SHP77 treated with DMSO at 0.1 percent for 48 hours (cell line): ENCODE measurements at places on chromosomes 16 and 17.

GRCh38 chr16:30703971-30704370, 5.0 kb downstream of the SRCAP start:
- no peak for DNase-seq

DNA sequence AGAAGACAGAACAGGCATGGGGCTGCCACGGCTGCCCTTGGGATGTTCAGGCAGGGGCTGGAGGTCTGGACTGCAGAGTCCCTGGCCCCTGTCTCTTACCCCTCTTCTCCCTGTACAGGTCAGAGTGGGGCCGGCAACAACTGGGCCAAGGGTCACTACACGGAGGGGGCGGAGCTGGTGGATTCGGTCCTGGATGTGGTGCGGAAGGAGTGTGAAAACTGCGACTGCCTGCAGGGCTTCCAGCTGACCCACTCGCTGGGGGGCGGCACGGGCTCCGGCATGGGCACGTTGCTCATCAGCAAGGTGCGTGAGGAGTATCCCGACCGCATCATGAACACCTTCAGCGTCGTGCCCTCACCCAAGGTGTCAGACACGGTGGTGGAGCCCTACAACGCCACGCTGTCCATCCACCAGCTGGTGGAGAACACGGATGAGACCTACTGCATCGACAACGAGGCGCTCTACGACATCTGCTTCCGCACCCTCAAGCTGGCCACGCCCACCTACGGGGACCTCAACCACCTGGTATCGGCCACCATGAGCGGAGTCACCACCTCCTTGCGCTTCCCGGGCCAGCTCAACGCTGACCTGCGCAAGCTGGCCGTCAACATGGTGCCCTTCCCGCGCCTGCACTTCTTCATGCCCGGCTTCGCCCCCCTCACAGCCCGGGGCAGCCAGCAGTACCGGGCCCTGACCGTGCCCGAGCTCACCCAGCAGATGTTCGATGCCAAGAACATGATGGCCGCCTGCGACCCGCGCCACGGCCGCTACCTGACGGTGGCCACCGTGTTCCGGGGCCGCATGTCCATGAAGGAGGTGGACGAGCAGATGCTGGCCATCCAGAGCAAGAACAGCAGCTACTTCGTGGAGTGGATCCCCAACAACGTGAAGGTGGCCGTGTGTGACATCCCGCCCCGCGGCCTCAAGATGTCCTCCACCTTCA, 11.7 kb downstream of the TUBB3 start:
- DNase-seq, result no peak

- DNase-seq, result no peak
Measured at GRCh38 chr17:74307984-74308773, 17.8 kb upstream of the KIF19 start.

DNA sequence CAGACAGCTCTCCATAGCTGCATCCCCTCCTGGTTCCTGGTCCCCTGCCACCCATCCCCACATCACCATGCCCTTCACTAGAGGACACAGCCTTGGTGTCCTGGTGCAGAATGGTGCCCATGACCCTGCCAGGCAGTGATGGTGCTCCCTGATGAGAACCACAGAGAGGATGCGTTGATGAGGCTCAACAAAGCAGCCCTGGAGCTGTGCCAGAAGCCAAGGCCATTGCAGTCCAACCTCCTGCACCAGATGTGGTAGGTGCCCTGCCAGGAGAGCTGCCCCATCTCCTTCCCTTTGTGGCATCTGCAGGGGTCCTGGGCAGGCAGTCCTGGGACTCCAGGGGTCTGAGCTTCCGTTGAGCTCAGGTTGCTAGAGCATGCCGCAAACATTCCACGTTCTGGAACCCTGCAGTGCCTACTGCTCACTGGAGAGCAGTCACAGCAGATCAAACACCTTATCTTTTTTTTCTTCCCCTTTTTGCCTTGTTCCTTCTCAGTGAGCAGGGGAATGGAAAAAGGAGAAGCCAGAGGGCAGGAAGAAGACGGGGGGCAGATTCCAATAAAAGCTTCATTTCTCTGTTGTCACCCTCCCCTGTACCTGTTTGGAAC, 5.3 kb upstream of the EPN3 start:
- DNase-seq, result no peak

DNA sequence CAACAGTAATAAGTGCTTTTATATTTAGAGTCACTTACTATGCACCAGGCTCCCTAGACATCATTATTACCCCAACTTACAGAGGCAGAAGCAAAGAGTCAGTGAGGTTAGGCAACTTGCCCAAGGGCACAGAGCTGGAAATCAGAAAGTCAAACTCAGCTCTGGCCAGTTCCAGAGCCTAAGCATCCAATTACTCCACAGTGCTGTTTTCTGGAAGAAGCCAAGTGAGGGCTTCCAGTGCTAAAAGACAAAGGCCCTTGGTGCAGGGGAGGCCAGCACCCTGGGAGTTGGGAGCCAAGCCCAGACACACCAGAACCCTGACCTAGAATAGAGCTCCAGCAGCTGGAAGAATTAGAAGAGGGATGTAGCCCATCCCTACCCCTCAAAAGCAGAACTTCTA, 40.2 kb downstream of the C17orf67 start:
- DNase-seq, result no peak

- DNase-seq, result no peak
Measured at GRCh38 chr16:977081-977701, 4.4 kb upstream of the SOX8 start.

DNA sequence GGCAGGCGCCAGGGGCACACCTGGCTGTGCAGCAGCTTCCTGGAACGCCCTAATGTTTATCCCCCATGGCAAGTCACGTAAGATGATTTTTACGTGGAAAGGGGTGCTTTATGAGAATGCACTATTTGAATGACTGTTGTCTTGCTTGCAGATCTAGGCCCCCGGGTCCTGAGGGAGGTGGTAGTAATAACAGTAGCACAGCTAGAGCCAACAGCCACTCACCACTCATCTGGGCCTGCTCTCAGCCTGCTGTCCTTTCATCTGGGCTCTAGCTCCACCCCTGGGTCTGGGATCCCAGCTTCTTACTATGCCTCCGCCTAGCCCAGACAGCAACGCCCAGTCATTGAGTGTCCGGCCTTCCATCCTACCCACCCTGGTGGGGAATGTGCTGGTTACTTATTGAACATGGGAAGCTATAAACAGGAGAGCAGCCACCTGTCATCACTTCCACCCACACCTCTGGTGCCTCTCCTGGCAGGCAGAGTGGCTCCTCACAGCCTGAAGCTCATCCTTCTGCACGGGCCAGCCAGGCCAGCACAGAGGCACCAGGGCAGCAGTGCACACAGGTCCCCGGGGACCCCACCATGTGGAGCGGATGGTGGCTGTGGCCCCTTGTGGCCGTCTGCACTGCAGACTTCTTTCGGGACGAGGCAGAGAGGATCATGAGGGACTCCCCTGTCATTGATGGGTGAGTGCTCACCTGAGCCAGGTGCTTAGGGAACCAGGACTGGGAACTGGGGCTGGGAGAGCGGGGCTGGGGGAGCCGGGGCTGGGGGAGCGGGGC, 16.6 kb downstream of the DPEP1 start:
- DNase-seq, result no peak

DNA sequence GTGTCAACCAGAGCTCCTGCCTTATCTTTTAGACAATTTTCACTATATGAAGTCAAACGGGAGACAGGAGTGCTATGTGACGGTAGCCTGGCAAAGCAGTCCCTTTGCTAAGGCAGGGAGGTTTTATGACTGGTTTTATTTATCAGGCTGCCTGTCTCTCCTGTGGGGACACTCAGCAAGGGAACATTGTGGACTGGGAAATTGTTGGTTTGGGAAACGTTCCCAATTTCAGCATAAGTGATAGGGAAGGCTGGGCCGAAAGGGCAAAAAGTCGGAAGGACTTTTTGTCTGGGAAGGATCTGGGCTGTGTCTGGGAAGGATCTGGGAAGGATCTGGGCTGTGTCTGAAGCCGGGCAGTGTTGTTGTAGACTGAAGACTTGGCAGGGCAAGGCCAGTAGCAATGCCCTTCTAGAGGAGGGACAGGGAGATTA, 211.2 kb downstream of the PARN start:
- DNase-seq, result no peak

- DNase-seq, result peak; percentile 53
Measured at GRCh38 chr16:57609541-57610401, 18.7 kb upstream of the ADGRG1 start.

DNA sequence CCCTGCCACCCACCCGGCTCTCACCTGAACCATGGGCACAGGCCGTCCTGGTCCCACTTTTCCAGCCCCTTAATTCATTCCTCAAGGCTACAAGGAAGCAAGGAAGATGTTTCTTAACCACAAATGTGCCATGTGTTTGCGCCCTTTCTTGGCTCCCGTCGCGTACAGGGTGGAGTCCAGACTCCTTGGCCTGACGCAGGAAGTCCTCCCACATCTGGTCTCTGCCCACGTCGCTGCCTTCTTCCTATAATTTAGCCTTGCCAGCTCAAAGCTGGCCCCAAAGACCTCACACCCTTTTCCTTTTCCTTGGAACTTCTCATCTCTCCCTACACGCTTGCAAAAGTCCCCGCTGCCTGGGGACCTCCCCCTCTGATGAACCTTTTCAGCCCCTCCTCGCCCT, 38.8 kb upstream of the BHLHA9 start:
- DNase-seq, result no peak

DNA sequence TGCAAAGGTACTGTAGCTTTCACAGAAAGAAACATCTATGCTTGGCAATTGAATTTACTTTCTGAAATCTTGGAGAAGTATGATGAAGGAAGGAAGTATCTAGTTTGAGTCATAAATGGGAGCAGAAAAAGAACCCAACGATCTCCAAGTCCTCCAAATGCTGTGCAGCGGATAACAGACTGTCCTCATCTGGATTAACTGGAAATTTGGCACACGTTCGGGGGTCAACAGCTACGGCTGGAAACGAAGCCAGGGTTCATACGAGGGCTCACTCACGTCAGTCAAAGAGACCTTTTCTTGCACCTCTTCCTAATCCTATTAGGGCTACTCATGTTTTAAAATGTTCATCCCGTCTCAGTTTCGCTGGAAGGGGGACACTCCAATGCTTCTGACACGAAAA, 152.0 kb downstream of the ZFHX3 start:
- no peak for DNase-seq

- no peak for DNase-seq
Measured at GRCh38 chr16:87667443-87667842, 65.1 kb downstream of the JPH3 start.

GRCh38 chr17:7834542-7834956, 532 bp downstream of the KDM6B start:
- DNase-seq, result no peak

DNA sequence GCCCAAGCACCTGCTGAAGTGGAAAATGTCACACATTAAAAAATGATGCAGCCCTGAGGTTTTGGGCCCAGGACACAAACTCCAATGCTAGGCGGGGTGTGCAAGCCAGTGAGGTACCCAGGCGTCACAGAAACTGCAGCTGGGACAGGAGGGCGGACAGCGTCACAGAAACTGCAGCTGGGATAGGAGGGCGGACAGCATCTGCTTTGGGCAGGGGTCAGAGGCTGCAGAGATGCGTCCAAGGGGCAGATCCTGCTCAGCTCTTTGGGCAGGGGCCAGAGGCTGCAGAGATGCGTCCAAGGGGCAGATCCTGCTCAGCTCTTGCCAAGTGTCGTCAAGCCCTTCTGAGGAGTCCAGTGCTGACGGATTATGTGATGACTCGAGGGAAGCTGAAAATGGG, 43.9 kb upstream of the RCVRN start:
- DNase-seq, result no peak

GRCh38 chr17:57938061-57938502, 17.1 kb downstream of the CUEDC1 start:
- peak; percentile 86 for DNase-seq

DNA sequence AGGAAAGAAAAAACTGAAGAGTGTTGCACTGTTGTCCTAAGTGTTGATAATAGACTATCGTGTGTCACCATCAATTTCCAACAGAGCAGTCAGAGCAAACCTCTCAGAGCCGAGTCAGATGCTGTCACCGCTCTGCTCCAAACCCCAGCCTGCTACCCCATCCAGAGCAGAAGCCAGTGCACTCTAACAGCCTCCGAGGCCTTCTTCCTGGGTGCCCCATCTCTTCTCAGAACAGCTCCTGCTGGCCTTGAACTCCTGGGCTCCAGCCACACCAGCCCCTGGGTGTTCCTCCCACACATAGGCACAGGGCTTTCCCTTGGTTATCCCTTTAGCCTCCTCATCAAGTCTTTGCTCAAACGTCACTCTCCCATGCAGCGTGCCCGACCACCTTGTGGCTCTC, 21.0 kb downstream of the MEIOB start:
- no peak for DNase-seq

DNA sequence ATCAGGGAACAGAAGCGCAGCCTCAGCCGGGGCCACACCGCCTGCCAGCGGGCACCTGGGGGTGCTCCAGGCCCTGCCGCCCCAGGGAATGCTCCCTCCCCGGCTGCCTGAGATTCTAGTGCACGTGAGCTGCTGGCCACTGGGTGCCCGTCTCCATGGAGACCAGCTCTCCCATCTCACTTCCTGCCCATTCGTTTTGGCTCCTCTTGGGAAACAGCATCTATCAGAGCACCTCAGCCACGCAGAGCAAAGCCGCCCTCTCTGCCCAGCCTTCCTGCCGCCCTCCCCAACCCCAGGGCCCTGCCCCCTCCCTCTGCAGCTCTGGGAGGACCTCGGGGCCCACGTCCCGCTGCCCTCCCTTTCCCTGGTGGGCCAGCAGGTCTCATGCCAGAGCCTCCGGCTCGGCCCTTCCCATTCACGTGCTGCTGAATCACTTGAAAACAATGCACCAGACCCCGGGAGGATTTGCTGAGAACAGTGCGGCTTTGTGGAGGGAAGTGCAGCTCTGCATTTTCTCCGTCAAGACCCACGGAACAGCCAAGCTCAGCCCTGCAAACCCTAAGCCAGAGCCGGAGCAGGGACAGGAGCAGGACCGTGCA, 19.4 kb downstream of the CEP295NL start:
- peak; percentile 84 for DNase-seq

- no peak for DNase-seq
Measured at GRCh38 chr16:50627419-50627818, 53.7 kb downstream of the SNX20 start.
